ENCODE measurements at places on chromosomes 7 and 10.

- no peak for DNase-seq
Measured at GRCh38 chr10:58064714-58065528, 202.8 kb downstream of the IPMK start.

DNA sequence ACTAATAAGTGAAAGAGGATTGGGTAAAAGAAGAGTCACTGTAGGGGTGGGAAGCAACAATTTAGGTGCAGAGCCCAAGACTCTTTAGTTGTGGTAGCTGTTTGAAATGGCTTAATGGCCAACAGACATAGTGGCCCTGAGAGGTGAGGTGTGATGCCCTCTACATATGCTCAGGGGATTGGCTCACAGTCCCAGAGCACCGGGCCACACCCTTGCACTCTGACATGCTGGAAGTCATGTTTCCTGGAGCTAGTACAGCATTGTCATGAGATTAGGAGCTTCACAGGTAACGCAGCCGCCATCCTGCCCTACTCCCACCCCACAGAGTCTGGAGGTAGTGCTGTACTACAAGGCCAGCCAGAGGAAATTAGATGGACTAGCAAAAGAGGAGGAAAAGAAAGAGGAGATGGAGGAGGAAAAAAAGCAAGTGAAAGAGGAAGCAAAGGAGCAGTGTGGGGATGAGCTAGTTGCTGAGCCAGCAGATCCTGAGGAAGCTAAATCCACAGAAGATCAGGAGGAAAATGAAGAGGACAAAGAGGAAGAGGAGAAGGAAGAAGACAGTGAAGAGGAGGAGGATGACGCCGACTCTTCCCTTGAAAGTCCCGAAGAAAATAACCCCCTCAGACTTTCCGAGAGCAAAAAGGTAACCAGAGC lies 14.8 kb upstream of the FLNC start:
- DNase-seq, result no peak

GRCh38 chr7:84162125-84162524 lies 32.5 kb downstream of the SEMA3A start:
- DNase-seq, result no peak

GRCh38 chr10:77637532-77638320 lies at the start of gene KCNMA1:
Gene KCNMA1 (minus strand): TSS chr10:77637808.
- no peak for DNase-seq

DNA sequence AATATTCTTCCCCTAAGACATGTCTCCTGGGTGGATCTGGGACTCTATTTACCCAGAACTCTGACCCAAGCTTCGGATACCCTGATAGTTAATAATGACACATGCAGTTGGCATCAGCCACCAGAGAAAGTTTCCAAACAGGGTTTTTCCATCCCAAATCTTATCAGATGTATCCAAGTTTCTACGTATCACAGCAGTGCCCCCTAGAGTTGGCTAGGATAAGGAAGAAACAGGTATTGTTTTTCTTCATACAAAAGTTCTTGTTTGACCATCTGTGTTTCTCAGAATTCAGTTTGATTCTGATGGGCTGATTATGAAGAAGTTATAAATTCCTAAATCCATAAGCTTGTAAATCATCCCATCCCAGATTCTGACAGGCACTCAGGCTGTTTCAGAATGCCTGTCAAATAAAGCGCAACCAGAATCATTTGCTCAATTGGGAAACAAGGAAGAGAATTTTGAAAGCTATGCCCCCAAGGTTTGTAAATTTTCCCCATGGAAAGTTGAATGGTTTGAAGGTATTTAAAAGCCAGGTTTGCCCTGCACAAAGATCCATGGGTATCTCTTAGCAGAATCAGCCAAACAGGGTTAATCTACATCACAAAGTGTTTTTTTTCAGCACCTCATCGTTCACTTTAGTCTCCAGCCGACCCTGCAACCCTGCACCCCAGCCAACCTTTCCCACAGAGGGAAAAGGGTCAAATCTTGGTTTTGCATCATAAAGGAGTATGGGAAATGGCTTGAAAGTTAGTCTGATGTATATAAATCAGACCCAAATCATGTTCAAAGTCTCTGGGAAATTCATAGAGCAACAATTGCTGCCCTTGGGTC lies 47.4 kb downstream of the NRAP start:
- no peak for DNase-seq
